Brain pericyte (primary cell): ENCODE measurements at places on chromosomes 7 and 10.

GRCh38 chr7:153385502-153385901 is 626.0 kb downstream of the ACTR3B start:
- DNase-seq, result no peak

DNA sequence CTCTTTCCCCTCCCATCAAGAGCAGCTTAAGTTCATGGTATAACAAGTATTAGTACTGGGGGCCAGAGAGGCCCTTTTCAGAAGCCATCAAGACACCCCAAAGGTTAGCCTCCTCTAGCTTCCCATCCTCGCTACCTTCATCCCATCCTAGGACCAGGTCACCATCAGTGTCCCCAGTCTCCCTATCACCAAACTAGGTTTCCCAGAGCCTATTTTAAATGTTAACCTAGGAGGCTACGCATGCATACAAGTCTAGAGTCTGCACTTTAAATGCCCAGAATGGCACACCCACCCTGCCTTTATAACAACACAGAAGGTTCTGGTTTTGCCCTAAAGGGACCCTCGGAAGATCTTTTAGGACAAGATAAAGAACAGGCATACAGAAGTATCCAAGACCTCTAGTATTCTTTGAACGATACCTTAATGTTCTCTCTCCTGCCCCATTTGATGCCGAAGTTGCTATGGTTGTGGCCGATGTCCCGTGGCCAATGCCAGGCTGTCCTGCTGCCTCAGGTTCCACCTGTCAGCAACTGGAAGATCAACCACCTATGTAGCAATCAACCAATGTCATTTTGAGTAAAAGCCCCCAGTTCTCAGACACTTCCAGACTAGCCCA is 2.2 kb downstream of the GPRIN2 start:
- DNase-seq, result no peak

DNA sequence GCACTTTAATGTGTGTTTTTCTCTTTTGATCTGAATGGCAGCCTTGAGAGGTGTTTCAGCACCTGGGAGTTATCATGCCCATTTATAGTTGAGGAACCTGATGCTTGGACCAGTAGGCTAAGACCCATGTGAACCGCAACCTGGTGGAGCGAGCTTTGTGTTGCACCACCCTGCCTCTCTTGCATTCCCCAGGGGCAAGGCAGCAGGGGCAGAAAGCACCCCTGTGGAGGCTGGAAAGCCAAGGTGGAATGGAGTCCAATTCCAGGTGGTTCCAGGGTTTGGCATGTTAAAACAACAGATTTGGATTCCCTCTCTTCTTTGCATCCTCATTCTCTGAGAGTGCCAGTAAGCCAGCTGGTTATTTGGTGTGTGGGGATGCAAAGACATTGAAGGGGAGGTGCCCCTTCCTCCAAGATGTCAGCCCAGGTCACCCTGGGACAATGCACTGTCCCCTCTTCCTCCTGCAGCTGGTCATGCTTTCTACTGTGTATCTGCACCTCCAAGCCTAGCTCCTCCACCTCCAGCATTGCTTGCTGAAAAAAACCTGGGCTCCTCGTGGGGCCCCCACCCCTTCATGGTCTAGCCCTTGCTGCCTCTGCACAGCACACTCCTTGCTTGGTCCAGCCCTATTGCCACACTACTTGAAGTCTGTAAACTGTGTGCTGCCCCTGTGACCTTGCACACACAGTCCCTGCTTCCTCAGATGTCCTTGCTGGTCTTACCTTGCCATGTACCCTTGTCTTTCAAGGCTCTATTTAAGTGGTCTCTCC is 5.6 kb upstream of the CDH23 start:
- no peak for DNase-seq

GRCh38 chr7:54995166-54995565 is 23.7 kb upstream of the EGFR start:
- no peak for DNase-seq

GRCh38 chr10:23439452-23439960 is 631 bp downstream of the OTUD1 start:
- DNase-seq, result no peak

GRCh38 chr7:121286186-121286585 is 42.6 kb upstream of the WNT16 start:
- no peak for DNase-seq

DNA sequence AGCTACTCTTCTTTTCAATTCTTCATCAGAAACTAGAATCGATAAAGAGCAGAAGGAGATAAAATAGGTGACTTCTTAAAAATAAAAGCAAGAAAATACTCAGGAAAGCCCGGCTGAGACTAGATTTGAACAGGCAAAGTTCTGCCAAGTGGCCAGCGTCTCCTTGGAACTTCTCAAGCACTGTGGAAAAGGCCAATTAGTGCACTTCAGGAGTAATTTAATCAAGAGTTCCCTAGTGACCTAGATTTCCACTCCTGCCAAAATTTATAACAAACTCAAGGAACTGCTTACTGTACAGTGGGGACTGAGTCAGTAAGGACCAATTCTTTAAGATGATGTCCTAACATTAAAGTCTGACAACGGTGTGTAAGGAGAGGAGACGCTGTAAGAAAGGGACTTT is 57.3 kb downstream of the CHCHD3 start:
- DNase-seq, result no peak

- DNase-seq, result no peak
These were observed 53.7 kb downstream of the HIBADH start for GRCh38 chr7:27608776-27609495.

- DNase-seq, result no peak
These were observed 619.6 kb downstream of the PARD3 start for GRCh38 chr10:34195364-34196057.

GRCh38 chr7:82506208-82506607 is 62.6 kb upstream of the CACNA2D1 start:
- no peak for DNase-seq

- no peak for DNase-seq
These were observed 95.5 kb upstream of the GTF2I start for GRCh38 chr7:74561898-74562613.

DNA sequence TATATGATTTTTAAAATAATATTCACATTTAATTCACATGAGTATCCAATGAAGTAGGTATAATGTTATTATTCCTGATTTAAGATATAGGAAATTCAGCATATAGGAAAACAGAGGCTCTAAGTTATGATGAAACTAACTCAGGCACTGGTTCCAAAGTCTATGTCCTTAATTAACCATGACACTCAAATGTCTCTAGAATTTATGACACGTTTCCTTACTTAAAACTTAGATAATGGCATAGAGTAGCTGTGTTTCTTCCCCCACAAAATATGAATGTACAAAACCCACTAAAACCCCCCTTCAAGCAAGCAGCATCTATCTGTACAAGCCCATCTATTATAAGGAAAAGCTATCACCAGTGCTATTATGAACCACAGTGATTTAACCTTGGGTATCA is 72.9 kb upstream of the CDK1 start:
- DNase-seq, result no peak

- no peak for DNase-seq
These were observed 61.5 kb downstream of the GDI2 start for GRCh38 chr10:5751601-5752253.

- no peak for DNase-seq
These were observed 462.5 kb downstream of the PLXNA4 start for GRCh38 chr7:132113536-132114371.

GRCh38 chr7:86904949-86905834 is 154.3 kb downstream of the ELAPOR2 start:
- no peak for DNase-seq

DNA sequence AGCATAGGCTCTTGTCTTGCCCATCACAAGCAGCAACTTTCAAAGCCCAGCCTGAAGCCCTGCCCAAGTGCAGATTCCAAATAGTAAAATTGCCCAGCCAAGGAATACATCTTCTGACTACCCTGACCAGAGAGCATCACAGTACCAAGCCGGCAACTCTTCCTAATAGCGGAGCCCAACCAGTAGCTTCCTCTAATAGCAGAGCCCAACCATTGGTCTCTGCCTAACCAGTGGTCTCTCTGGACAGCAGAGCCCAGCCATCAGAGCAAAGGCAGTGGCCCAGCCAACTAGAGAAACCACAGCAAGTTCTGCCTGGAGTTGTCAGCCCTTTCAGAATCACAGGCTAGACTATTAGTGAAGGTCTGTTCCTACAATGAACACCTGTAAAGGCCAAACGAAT is 285.6 kb downstream of the HGF start:
- peak; percentile 71 for DNase-seq

DNA sequence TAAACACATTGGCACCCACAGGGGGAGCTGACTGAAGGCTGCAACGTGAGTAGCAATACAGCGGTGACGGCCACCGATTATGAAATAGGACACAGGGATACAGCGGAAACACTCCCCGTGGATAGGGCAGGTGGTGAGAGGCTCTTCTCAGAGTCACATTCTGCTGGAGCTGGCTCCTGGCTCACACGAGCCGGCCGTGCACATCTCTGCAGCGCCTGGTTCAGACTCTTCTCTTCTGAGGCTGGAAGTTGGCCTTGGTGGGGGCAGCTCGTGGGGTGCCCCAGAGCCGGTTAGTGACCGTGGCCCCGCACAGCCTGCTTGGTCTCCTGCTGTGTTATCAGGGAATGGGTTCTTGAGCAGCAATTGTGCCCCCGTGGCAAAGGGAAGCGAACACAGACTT is 61.3 kb upstream of the EN2 start:
- no peak for DNase-seq

- no peak for DNase-seq
These were observed 133.7 kb upstream of the NAMPT start for GRCh38 chr7:106418526-106418925.

DNA sequence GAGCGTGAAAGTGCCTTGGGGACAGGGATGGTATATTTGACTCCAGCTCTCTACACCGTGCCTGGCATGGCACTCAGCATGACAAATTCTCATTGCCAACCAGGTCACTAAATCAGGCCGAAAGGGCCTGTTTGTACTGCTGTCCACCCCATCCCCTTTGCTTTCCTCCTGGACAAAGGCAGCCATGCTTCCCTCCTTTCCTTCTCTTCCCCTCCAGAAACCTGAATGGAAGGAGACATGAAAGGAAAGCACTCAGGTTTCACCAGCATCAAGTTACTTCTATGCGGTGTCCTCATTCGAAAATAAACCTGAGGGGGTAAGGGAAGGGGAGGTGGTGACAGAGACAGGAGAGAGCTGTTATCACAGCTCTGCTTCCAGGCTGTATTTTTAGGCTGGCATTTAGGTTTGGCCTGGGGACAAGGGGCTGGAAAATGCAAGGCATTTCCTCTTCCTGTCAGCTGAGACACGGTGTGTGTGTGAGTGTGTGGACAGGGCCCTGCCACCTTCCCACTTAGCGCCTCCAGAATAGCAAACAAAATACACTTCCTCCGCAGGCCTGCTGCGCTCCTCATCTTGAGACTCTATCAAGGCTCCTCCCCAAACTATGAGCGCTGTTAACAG is 79.9 kb upstream of the COL13A1 start:
- no peak for DNase-seq

DNA sequence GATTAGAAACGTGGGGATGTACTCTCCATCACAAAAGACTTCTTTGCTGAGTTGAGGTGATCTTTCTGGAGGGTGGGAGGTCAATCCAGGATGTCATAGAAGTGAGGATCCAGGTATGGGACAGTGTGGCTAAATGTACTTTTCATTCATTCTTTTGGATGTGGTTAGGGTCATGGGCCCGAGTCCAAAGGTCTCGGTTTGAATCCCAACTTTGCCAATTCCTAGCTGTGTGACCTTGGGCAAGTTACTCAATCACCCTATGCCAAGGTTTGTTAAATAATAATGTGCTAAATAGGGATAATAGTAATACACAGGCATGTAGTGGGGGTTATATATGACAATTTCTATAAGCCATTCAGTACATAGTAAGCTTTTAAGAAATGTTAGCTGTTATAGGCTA is 91.4 kb downstream of the SAMD9 start:
- no peak for DNase-seq

DNA sequence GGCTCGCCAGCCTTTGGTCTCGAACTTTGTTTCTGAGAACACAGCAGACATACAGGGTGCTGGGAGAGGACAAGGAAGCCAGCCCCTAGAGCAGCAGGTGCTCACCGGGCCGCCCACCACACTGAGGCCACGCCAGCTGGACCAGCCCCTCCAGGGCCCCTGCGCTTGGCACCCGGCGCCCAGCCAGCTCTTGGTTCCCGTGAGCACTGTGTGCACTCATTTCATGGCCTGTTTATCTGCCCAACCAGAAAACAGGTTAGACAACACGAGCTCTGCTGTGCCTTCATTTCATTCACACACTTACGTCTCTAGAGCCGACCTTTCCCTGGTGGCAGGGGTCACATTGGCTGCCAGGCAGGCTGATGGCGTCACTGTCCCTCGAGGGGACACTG is 104.0 kb downstream of the CYTH3 start:
- no peak for DNase-seq

DNA sequence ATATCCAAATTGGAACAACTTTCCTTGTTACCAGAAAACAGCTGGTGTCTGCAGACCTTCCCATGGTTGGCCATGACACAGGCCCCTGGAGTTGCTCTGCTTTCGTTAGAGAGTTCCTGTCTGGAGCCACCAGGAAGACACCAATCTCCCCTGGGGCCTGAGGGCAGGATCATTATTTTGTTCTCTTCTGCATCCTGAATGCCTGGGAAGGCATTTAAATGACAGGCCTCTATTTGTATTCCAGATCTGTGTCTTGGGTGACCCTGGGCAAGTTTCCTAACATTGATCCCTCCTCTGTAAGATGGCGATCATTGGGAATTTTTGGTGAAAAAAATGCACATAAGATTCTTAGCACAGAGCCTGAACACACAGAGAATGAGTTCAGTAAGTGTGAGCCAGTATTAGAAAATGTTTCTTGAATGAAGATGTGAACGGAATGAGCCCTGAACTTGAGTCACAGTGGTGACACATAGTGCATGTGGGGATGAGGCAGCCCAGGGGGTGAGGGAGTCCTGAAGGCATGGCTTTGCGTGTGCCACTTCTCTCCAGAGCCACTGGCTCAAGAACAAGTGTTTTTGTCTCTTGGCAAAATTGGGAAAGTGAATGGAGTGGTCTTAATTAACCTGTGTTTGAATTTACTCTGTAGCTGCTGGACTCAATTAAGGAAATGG is 28.4 kb downstream of the BMPER start:
- DNase-seq, result no peak

DNA sequence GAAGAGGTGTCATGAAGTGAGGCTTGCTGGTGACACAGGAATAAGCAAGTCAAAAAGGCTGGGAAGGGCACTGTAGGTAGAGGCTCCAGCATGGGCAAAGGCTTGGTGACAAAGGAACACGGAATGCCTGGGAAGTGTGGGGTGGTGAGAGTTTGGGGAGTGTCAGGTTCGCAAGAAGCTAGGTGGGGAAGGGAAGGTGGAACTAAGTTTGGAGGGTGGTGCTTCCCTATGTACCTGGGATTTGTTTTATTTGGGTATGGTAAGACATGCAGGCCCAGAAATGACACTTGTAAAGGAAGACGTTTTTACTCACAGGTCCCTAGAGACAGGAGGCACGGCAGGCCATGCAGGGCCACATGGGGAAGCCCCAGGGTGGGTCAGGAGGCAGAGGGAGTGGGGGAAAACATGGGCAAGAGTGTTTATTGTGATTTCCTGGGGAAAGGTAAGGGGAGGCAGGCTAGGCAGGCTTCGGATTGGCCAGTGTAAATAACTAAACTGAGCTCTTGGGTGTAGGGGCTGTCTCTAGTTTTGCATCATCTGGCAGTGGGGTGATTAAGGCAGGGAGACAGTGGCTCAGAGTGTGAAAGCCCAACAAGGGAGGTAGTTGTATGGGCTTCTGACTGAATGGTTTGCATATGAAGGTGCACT is 52.1 kb downstream of the SH2D4B start:
- DNase-seq, result no peak

- no peak for DNase-seq
These were observed 128.9 kb downstream of the DOCK1 start for GRCh38 chr10:127034034-127034633.
